ENCODE measurements at places on chromosomes 5 and 9. TPM values are rescaled to one million over a fixed set of nuclear protein-coding genes. Genes with fewer than 3 reads are reported as not detected.

DNA sequence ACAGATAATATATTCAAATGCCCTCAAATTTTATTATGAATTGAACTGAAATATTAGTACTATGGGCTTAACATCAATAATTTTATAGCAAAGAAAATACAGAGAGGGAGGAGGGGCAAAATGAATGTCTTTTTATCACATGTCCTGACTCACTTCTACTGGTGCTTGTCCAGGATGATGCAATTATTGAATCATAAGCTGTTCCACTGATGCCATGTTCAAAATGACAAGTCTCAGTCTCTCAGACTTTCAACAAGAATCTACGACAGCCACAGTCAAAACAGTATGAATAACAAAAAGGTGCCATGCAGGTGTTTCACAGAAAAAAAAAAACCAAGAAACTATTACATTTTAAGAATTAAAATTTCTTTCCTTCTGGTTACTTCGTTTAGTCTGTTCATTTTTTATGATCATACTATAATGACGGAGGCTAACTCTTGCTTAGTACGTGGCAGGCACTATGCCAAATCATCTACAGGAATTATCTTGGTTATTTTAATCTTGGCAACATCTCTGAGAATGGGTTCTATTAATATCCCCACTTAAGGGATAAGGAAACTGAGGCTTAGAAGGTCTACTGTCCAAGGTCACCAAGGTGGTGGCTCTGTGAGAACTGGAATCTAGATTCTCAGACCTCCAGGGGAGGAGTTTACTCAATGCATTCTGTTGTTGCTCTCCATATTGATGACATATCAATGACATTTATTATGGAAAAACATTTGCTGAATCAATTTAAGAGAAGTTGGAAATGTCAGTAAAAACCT lies 61.5 kb downstream of the NR3C1 start:
- no peak for DNase-seq

GGTA1 gene
- total RNA-seq: 27.9 TPM

ACSL6 gene
- 3.4 TPM for total RNA-seq

DNA sequence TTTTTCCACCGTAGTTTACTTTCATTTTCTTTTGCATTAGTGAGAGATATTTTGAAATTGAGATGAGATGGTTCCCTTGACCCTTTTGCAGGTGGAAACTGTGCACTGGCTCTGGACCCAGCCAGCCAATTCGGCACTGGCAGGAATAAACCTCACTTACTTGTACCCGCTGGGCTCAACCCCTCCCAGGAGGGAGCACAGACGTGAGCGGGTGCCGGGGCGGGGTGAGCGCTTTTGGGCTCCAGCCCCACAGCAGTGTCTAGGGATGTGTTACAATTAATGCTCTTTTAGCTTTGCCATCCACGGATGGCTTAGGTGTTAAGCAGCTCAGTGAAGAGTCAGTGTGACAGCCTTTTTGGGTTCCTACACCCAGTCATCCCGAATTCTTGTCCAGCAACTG lies 766.1 kb upstream of the CHD1 start:
- no peak for DNase-seq

- no peak for DNase-seq
Measured at GRCh38 chr5:132010989-132011621, 353 bp downstream of the ACSL6 start.

HRCT1 gene
- 8.1 TPM for total RNA-seq

SLC36A2 gene
- 0.60 TPM for total RNA-seq

C5orf58 gene
- total RNA-seq: not detected

PCDHA9 gene
- total RNA-seq: not detected

CCDC69 gene
- 181 TPM for total RNA-seq

OTP gene
- not detected for total RNA-seq

CAVIN4 gene
- 79.3 TPM for total RNA-seq

GRCh38 chr9:129889122-129889940 lies 54.1 kb downstream of the USP20 start:
- no peak for DNase-seq

GRCh38 chr5:181164076-181164952 lies 16.9 kb downstream of the OR2V2 start:
- no peak for DNase-seq

DNA sequence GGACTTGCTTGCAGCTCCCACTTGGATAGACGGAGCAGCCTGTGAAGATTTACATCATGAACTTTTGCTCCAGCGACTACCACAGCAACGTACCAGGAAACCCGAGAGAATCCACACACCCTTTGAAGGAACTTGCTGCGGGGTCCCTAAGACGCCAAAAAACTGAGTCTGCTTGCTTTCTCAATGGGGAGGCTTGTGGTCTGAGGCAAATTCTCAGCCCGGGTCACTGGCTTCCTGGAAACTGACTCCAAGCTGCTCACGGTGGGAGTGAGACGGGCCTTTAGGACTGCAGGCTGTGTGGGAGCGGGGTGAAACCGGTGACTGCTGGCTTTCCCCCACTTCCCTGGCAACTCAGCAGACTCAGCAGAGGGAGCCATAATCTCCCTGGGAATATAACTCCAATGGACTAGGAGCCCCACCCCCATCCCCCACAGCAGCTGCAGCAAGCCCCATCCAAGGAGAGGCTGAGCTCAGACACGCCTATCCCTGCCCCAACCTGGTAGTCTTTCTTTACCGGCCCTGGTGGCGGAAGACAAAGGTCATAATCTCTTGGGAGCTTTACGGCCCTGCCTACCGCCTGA lies 466.0 kb downstream of the CAAP1 start:
- DNase-seq: no peak

- no peak for DNase-seq
Measured at GRCh38 chr9:33620738-33621439, 96.8 kb downstream of the ANKRD18B start.

GRCh38 chr5:151231359-151231758 lies 7.5 kb upstream of the CCDC69 start:
- no peak for DNase-seq

- no peak for DNase-seq
Measured at GRCh38 chr5:150270541-150271295, 18.9 kb downstream of the CAMK2A start.

SV2C gene
- total RNA-seq: 0.22 TPM

DNA sequence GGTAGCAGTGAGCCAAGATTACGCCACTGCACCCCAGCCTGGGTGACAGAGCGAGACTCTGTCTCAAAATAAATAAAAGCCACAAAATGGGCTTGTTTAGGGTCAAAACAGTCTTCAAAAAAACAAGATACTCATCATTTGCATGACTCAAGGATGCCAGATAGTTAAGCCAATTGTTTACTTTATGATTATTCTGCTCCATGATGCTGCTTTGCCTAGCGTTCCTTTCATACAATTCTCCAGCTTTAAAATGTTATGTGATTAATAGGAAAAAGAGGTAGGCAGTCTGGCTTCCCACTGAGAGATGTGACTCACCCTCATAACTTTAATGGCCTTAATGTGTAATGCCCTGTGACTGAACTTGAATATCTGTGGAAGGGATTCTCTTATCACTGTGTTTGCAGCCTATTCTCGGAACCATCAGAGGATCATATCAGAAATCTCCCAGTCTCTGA lies 364.6 kb upstream of the TRPC7 start:
- DNase-seq: no peak

DNA sequence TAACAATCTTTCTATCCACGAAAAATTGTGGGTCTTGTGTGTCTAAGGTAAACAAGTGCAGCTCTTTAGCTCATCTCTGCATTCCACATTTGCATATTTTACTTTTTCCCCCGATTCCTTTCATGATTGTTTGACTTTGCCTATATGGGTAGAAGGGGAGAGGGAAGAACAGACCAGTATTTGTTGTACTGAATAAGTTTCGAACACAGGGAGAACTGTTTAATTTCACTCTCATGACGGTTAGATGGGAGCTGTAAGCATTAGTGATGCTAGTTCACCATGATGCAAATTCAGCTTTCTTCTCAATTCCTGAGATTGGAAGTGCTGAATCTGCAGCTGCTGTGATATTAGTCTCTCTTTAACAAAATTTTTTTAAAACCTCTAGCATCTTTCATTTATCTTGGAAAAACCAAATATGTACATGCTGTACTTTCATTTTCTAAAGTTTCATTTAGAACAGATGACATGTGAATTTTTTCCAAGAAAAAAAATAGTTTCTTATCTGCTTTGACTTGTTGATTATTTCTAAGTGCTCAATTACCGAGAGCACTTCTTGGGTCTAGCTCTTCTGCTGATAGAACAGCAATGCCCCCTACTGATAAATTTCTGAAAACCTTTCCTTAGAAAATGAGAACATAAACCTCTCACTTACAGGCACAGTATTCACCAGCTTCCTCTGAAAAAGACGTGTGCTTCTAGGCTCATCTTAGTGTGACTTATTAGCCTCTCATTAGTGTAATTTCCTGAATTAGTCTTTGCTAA lies 149.5 kb downstream of the BAAT start:
- no peak for DNase-seq

STPG3 gene
- total RNA-seq: 1.4 TPM

DNA sequence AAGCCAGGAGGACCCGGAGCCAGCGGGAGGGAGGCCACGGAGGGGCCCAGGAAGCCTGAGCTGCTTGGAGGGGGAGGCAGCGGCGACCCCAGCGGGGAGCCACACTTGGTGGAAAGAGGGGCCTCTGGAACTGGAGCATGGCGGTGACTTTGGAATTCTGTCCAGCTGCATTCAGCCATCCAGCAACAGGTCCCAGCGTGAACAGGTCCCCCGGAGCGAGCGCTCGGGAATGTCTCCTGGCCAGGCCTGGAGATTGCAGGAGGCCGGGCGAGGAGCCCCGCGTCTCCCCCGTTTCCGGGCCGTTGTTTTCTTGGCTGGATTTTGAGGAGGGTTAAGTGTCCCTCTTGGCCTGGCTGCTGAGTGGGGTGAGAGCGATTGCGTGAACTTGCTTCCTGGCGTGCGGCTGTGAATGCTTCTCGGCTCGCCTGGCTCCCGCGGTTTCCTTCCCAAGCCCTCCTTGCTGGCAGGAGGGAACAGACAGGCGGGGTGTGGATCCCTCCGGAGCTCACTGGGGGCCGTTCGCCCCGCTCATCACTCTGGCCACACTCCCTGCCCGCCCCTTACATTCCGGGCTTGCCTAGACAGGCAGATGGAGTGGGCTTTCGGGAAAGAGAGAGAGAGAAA lies 125.3 kb upstream of the IRX4 start:
- no peak for DNase-seq

DNA sequence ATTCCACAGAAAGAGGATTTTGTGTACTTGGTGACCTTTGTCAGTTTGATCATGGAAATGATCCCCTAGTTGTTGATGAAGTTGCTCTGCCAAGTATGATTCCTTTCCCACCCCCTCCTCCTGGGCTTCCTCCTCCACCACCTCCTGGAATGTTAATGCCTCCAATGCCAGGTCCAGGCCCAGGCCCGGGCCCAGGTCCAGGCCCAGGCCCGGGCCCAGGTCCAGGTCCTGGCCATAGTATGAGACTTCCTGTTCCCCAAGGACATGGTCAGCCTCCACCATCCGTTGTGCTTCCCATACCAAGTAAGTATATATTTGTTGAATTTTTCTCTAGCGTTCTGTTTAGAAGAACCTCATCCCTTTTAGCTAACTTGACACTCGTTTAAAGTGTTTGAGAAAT lies 30.0 kb downstream of the RBM27 start:
- DNase-seq: no peak

- no peak for DNase-seq
Measured at GRCh38 chr5:176692839-176693476, 45.7 kb downstream of the TSPAN17 start.

- DNase-seq: no peak
Measured at GRCh38 chr5:133782736-133783135, 170.4 kb upstream of the FSTL4 start.

PCDHA2 gene
- total RNA-seq: not detected

DNA sequence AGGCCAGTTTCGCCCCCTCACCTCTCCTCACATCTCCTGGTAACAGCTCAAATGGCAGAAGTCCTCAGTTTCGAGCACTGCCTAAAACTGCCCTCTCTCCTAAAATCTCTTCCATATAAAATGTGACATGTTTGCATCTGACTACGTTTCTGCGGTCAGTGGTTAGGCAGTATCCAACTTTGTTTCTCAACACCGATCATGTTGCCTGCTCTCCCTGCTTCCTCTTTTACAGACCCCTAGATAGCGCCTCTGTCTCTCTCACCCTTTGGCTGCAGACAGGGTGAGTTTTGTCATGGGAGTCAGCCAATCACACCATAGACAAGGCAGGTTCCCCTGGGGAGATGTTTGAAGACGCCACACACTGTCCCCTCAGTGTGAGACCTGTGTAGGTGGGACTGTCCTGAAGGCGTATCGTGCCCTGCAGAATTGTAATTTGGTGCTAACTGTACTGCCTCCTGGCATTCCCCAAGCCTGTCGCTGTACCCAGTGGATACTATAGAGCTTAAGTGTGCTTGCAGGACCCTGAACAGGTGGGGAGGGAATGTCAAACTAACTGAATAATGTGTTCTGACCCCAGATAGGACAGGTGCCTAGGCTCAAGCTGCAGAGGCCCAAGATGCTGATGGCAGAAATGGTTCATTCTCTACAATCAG lies 1.1 kb downstream of the HEXB start:
- no peak for DNase-seq

GRCh38 chr5:125719681-125720347 lies 703.4 kb upstream of the GRAMD2B start:
- no peak for DNase-seq

CD274 gene
- 12.0 TPM for total RNA-seq

- no peak for DNase-seq
Measured at GRCh38 chr9:14441976-14442651, 128.2 kb upstream of the NFIB start.

BARHL1 gene
- not detected for total RNA-seq

LCN2 gene
- not detected for total RNA-seq

DNA sequence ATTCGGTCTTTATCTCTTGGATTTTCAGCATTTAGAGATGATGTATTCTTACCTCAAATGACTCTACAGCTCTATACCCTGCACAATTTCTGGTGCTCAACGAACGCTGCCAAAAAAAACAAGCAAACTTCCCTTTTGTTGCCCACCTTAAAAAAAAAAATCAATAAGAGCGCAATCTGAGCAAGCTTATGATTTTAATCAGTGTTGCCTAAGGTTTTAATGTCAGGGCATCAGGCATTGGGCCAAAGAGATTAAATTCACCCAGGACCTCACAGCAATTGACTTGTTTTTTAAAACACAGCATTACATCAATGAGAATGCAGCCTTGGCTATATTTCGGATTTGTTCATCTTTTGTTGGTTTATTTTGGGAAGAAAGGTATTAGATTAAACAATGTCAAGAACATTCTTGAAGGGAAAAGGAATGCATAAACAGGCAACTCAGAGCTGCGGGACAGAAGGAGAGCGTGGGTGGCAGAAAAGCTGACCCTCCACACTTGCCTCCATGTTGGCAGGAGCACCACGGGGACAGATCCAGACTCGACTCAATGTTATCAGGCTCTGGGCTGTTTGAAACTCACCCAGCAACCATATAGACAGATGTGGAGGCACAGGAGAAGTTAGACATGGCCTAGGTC lies 127.5 kb upstream of the DAPK1 start:
- DNase-seq: no peak

GRCh38 chr9:93655621-93656425 lies 79.4 kb downstream of the PHF2 start:
- DNase-seq: peak; percentile 59

LPCAT1 gene
- 13.4 TPM for total RNA-seq

DNA sequence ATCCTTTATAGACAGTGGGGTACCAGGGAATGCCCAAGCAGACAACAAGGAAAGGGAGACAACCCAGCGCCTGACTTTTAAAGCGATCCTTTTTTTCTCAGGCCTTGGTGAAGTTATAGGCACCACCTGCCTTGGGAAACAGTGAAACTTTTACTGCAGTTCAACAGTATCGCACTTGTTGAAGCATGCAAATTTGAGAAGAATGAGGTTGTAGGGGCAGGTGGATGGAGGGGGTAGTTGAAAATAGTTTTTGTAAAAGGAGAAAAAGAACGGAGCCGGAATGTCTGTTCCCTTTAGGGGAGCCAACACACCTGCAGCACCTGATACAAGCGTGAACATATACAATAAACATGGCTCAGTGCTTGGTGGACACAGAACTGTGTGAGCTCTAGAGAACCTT lies 190.2 kb upstream of the NR3C1 start:
- DNase-seq: no peak

SDHA gene
- total RNA-seq: 811 TPM

All from Right ventricle myocardium inferior (tissue), 1 donor.